ENCODE measurements at places on chromosomes 3 and 15.

GRCh38 chr15:69343133-69343532 is 44.4 kb downstream of the PAQR5 start:
- no peak for DNase-seq

GRCh38 chr15:70318594-70319465 is 221.1 kb upstream of the TLE3 start:
- no peak for DNase-seq

DNA sequence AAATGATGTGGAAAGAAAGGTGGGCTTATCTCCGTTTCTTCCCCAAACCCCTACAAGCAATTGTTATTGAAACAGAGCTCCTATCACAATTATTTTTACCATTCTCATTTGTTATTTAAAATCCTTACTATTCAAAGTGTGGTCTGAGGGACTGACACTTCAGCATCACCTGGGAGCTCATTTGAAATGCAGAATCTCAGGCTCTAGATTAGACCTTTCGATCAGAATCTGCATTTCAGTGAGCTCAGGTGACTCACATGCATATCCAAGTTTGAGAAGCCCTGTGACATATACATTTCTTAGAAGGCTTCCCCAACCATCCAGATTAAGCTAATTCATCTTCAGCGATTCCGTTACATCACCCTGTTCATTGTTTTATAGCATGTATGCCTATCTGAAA is 145.0 kb downstream of the KCNH8 start:
- no peak for DNase-seq

- no peak for DNase-seq
Observed at GRCh38 chr15:40915679-40916078, 13.5 kb upstream of the DLL4 start.

GRCh38 chr3:126550488-126551051 is 8.2 kb downstream of the C3orf22 start:
- no peak for DNase-seq

DNA sequence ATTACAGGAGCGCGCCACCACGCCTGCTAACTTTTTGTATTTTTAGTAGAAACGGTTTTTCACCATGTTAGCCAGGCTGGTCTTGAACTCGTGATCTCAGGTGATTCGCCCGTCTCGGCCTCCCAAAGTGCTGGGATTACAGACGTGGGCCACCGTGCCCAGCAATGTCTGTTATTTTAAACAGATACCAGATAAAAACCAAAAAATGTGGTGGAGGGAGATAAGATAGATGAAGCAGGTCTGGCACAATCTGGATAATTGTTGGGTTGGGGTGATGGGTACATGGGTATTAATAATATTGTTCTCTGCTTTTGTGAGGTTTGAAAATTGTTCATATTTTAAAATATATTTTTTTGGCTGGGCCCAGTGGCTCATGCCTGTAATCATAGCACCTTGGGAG is 4.7 kb downstream of the RNF111 start:
- no peak for DNase-seq

- no peak for DNase-seq
Observed at GRCh38 chr15:74775132-74775562, 6.7 kb upstream of the CSK start.

- DNase-seq, result no peak
Observed at GRCh38 chr15:73637527-73637926, 4.3 kb upstream of the NPTN start.

- no peak for DNase-seq
Observed at GRCh38 chr3:61522626-61523025, 38.7 kb upstream of the PTPRG start.

DNA sequence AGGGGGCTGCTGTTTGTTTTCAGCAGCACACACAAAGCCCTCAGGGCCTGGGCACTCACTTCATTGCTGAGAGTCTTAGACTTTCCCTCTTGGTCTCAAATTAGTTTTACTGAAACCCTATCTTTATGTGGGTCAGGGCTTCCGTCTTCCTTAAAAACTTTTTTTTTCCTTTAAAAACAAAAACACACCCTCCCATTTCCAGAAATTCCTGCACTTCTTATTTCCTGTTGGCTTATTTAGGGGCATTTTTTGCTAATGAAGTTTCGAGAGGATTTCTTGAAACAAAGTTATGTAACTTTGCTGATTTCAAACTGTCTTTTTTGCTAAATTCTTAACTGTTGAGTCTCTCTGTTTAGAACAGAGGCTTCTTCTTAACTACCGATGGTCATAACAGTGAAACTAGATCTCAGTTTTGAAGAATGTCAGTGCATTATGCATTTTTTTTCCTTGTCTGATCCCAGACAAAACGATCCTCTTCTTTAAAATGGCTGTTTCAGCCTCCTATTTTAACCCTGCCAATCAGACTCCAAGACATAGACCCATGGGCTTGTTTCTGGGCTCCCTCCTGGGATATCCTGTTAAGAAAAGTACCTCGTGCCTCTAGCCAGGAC is 23.3 kb downstream of the ANAPC13 start:
- DNase-seq, result no peak

- DNase-seq, result no peak
Observed at GRCh38 chr3:46896386-46896785, 18.9 kb downstream of the PTH1R start.

DNA sequence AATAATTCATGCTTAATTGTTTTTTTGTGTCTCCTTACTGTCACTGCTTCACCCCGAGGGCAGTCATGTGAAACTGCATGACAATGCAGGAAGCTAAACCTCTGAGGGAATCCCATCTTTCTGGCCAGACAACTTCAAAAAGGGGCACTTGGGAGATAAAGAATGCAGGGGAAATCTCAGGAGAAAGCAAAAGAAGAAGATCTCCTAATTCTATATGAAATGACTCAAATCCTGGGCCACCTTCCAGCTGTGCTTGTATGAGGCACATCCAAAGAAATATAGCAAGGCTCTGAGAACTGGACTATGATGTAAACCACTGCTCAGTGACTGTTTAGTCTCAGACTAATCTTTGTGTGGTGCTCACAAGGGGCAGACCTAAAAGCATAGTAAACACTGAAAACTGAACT is 22.6 kb upstream of the UMPS start:
- no peak for DNase-seq

- no peak for DNase-seq
Observed at GRCh38 chr15:49823987-49824774, 203.3 kb downstream of the DTWD1 start.
